SK-N-SH treated with all-trans-retinoic acid at 6 μM for 48 hours (cell line): ENCODE measurements at places on chromosomes 1 and 21.

- ATAC-seq = no peak
Measured at GRCh38 chr1:212955098-212955497, 4.8 kb downstream of the VASH2 start.

- peak; percentile 15; the same call in 2 of the 3 replicates for ATAC-seq
Measured at GRCh38 chr1:231278100-231278790, 37.2 kb downstream of the GNPAT start.

- no peak for ATAC-seq
Measured at GRCh38 chr1:246969621-246970020, 37.9 kb upstream of the AHCTF1 start.

DNA sequence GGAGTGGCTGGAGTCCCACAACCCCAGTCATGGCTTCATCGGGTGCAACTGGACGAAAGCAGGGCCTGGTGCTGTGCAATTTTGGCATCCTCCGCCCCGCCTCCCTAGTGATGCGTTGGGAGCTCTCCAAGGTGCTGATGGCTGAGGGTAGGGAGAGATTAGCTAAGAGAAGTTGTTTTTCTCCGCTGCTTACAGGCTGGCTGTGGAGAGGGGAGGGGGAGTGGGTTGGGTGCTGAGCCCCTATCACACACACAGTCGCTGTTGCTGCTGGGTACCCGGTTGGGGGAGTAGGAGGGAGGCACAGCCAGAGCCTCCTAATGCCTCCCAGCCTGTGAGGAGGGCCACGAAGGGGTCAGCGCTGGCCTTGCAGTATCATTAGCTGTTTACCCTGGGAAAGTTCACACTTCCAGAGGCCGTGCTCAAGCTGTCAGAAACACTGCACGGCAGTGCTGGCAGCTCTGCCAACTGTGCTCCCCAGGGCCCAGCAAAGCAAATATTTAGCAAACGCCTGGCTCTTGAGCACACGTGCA, 110.0 kb downstream of the GRIK3 start:
- no peak for ATAC-seq
